ENCODE measurements at places on chromosomes 4 and X.

DNA sequence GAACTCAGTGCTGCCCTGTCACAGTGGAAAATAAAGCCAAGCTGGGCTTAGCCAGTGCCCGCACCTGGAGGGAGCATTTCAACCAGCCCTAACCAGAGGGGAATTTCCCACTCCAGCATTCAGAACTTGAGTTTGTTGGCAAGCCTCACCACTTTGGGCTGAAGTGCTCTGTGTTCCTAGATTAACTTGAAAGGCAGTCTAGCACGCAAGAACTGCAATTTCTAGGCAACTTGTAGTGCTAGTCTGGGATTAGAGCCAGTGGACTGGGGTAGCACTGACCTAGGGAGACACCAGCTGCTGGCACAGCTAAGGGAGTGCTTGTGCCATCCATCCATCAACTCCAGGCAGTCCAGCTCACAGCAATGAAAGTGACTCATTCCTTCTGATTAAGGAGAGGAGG is 1060.6 kb upstream of the GRID2 start:
- DNase-seq = no peak

DNA sequence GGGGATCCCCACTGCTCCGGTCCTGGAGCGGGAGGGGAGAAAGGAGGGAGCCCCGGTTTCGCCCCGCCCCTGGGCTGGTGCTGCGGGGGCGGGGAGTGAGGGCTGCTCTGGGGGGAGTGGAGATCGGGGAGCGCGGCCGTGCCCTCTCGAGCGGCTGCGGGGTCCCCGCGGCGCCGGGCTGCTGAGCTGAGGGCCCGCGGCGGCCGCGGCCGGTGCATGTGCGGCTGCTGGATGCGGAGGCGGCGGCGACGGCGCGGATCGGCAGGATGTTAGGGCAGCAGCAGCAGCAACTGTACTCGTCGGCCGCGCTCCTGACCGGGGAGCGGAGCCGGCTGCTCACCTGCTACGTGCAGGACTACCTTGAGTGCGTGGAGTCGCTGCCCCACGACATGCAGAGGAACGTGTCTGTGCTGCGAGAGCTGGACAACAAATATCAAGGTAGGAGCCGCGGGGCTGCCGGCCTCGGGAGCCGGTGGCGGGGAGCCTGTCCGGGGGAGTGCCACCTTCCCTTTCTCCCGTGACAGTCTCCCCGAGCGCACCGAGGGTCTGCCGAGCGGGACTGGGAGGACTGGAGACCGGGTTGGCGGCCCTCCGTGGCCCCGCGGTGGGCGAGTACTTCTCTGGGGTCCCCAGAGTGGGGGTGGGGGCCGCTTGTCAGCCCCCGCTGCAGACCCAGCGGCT is at the start of gene ING2:
TSS of gene ING2 (plus strand) at position 129 of the 681 bp plus-strand sequence. CDS start at position 267, 138 bp downstream.
- peak; percentile 14 for DNase-seq

DNA sequence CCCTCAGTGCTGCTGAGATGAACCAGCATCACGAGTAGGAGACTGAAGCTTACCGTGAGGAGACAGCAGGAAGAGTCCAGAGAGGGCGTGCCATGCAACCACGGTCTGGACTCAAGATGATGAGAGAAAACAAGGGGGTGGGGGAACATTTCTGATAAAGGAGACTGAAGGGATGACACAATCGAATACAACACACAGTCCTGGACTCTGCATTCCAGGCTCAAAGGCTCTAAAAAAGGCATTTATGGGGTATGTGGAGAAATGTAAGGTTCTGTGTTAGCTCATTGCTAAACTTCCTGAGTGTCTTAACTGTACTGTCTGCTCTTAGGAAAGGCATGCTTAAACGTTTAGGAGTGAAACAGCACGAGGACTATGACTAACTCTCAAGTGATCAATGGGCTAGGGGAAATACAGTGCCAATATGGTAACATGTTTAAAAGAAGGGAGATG is 20.6 kb upstream of the IRAK1 start:
- no peak for DNase-seq

GRCh38 chr4:51930557-51930956 is 87.6 kb downstream of the DCUN1D4 start:
- DNase-seq = no peak

- no peak for DNase-seq
These were observed 75.9 kb upstream of the AFAP1 start for GRCh38 chr4:8015512-8015911.

DNA sequence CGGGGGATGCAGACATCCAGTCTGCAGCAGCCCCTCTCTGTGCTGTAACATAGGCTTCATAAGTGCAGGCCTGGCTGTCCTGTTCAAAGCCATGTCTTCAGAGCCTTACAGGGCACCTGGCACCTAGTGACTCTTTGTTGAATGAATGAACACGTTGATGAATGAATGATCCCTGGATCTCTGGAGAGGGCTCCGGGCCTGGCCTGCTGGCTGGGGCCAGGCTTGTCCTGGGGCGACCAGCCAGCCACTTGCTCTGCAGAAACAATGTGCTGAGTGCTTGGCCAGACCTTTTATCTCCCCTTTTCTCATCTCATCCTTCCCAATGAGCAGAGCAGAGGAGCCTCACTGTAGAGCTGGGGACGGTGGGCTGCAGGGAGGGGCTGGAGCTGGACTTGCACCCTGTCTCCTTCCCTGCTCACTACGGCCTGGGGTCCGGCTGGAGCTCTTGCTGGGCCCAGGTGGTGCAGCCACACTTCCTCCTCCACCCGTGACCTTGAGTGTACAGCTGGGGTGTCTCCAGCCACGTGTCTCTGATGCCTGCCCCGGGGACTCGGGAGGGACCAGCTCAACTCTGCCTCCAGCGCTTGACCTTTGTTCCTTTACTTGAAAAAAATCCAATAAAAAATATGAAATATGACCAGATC is 77.9 kb downstream of the PSAPL1 start:
- no peak for DNase-seq

GRCh38 chrX:69038188-69038587 is 127.1 kb downstream of the PJA1 start:
- no peak for DNase-seq

- DNase-seq = no peak
These were observed 63.2 kb downstream of the JAKMIP1 start for GRCh38 chr4:6137027-6137746.

- DNase-seq = no peak
These were observed 136.2 kb downstream of the TBC1D19 start for GRCh38 chr4:26719954-26720552.

- no peak for DNase-seq
These were observed 23.6 kb downstream of the KIF4A start for GRCh38 chrX:70313503-70313902.

DNA sequence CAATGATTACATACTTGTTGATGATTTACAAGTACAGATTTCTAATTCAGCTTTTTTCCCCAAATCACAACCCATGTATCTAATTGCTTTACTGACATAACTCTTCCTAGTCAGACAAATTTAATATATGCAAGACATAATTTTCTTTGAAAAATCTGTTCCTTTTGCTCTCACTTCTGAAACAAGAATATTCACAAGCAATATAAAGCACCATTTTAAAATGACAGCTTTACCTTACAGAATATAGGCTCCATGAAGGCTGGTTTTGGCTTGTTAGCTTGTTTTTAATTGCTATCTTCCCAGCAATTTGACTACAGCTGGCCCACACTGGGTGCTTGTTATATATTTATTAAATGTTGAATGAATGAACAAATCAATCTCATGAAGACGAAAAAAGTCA is 24.5 kb downstream of the GPM6A start:
- DNase-seq = no peak

DNA sequence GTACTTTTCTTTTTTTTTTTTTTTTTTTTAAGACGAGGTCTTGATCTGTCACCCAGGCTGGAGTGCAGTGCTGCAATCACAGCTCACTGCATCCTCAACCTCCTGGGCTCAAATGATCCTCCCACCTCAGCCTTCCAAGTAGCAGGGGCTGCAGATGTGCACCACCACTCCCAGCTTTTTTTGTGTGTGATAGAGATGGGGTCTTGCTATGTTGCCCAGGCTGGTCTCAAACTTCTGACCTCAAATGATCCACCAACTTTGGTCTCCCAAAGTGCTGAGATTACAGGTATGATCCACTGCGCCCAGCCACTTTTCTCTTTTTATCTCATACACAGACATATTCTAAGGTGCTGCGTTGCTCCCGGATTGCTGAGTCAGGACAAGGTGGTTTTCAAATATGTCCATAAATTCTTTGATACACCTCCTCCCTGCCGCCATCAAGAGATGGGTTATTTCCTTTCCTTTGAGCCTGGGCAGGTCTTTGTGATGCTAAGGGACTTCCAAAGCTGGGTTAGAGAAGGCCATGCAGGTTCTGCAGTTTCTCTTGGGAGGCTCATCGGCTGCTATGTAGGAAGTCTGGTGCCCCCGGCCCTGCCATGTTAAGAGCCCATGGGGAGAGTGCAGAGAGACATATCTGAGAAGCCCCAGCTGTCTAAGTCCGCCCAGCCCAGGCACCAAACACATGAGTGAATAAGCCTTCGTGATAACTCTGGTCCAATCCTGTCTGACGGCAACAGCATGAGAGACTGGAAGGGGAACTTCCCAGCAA is 8.4 kb upstream of the PLA2G12A start:
- DNase-seq = no peak

All from stimulated activated CD8-positive, alpha-beta memory T cell treated with anti-CD3 and anti-CD28 coated beads, Interleukin-15, amount 100 ng/mL, for 1 hour (primary cell).